ENCODE measurements at places on chromosomes 13 and 19.

DNA sequence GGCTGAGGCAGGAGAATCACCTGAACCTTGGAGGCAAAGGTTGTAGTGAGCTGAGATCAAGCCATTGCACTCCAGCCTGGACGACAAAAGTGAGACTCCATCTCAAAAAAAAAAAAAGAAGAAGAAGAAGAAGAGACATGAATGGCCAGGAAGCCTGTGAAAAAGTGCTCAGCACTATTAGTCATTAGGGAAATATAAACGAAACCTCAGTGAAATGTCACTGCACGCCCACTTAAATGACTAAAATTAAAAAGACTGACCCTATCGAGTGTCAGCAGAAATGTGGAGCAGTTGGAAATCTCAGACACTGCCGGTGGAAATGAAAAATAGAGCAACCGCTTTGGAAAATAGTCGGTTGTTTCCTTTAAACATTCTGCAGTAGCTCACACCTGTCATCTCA, 5.5 kb upstream of the TYROBP start:
- peak; percentile 28 for DNase-seq

- DNase-seq: no peak
These were observed 40.6 kb downstream of the TNFSF11 start for GRCh38 chr13:42614436-42615035.

DNA sequence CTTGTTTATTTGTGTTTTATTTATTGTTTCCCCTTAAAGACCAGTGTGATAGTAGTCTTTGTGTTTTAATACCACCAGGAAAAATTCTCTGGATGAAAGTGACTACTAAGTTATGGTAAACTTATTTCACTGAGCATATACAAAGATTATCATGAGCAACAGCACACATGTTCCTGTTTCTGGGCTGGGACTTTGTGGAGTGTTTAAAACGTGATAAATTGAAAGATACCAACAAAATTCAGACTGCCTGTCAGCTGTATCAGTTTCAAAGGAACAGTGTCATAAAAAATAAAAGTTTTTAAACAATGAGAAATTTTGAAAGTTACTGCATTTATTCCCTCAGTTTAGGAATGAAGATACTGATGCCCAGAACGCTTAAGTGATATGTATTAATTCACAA, 259.4 kb downstream of the DACH1 start:
- DNase-seq: no peak

DNA sequence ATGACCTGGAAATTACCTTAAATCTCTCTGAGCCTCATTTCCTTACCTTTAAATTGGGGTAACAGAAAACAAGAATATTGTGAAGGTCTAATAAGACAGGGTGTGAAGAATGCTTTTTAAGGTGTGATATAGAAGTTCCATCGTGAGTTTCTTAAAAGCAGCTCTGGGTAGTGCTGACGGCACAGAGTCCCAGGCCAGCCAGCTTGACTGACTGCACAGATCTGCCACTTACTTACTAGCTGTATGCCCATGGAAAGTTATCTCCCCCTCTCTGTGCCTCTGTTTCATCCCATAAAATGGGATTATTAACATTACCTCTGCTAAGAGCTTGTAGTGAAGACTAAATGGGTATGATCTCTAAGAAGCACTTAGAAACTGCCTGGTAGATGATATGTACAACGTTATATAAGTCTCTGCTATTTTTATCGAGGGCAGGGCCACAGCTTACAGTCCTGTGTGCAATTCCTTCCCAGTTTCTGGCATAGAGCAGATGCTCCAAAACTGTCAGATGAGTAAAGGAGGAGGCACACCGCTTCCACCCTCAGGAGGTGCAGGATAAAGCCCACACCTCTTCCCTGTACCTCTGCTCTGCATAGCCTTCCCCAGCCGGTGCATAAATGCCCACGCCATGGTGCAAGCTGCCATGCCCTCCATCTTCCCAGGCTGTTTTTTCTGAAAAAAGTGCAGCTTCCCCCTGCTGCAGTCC, 99.6 kb downstream of the MBNL2 start:
- no peak for DNase-seq

GRCh38 chr13:73096638-73097037, 37.8 kb downstream of the KLF5 start:
- no peak for DNase-seq
